ENCODE measurements at places on chromosomes 13 and 19. TPM values are rescaled to one million over a fixed set of nuclear protein-coding genes. Genes with fewer than 3 reads are reported as not detected.

Gene CABP5
- total RNA-seq = not detected

Gene ECSIT
- total RNA-seq = 32.4 TPM

- H3K4me3 ChIP-seq = no peak overlapping the region
- no peak for DNase-seq
- no peaks in the 10 kb centered on the region for H3K4me1 ChIP-seq
- no peaks in the 10 kb centered on the region for H3K27me3 ChIP-seq
- no peaks in the 10 kb centered on the region for H3K36me3 ChIP-seq
These were observed 202.4 kb downstream of the KCTD12 start for GRCh38 chr13:76683854-76684253.

DNA sequence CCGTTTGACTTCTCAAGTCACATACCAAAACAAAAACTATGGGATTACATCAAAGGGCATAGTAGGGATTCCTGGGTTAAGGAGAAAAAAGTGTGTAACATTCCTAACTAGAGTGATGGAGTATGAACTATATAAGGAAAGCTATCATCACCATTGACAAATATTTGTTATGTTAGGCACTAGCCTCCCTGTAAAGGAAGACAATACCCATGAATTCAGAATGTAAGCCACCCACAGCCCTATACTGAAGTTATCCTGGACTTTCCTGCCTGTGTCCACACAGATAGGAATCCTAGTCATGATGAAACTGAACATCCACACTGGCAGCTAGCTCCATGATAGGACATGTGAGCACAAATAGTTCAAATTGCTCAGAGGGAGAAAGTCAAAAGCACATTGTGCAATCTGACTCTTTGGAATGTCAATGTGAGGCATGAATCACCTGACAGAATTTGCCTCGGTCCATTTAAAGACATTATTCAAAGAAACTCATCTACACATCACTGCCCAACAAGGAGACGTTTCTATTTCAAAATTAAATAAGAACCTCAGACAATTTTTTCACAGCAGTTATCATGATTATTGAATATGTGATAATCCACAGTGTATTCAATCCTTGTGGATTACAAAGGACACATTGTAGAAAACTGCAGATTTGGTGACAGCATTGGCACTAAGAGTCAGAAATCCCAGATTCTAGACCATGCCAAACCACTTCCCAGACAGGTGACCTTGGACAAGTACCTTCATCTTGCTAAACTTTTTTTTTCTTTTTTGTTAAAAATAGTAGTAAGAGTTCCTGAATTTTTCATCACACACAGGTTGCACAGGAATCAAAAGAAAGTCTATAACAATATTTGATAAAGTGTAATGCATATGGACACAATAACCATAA lies 529.3 kb downstream of the IRS2 start:
- peak; percentile 42 for DNase-seq
- H3K27ac ChIP-seq = no peak overlapping the region

Gene NCAN
- not detected for total RNA-seq

Gene THSD8
- total RNA-seq = 13.2 TPM

Gene PTGER1
- 0.40 TPM for total RNA-seq

Gene GRIK5
- 2.2 TPM for total RNA-seq

DNA sequence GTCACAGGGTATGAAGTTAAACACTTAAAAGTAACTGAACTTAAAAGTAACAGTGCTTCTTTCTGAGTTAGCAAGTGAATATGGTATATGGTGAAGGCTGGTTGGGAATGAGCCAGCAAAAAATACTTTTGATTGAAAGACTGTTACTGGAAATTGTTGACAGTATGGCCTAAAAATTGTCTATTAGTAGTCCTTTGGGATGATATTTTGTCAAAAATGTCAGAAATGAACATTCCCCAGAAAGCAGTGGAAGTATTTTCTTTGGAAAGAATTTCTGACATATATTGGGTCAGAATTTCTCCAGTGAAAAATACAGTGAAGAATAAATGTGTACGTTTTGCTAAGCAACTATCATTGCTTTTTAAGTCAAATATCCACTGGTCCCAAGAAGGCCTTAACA lies 860.5 kb downstream of the PCDH9 start:
- no peak for DNase-seq
- no peaks in the 10 kb centered on the region for H3K27me3 ChIP-seq
- H3K4me3 ChIP-seq = no peak overlapping the region
- no peak overlapping the region for H3K27ac ChIP-seq

DNA sequence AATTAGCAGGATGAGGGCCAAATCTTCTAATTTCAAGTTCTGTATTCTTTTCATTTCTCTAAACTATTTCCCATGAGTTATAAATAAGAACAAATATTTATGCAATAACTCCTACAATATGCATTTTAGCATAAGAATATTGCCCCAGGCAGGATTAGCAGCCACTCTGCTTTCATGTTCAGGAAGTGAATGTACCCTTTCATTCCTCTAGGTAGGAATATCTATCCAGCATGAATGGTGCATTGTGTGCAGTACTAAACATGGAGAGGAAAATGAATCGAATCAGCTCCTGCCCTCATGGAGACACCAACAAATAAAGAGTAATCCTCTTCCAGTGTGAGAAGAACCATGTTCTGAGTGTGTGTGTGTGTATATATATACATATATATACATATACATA lies 41.0 kb downstream of the LHFPL6 start:
- no peaks in the 10 kb centered on the region for H3K36me3 ChIP-seq
- DNase-seq = no peak
- H3K27me3 ChIP-seq = no peaks in the 10 kb centered on the region
- H3K4me3 ChIP-seq = no peak overlapping the region

DNA sequence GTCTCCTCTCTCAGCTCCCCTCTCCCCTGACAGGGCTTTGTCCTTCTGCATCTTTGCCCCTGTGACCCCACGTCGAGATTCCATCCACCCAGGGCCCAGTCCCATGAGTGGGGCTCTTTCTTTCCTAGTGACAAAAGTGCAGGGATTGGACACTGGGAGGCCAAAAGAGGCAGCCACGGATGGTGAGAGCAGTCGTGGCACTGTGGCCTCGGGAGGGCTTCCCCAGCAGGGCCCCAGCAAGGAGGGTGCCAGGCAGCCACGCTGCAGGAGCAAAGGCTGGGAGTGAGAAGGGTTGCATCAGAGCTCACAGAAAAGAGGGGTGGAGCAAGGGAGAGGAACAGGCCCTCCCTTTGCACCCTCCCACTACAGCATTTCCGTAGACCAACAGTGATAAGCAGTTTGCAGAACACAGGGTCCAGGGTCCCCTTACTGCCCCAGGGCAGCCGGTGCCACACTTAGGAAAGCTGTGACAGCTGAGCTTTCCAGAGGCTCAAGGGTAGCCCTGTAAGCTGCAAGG lies 4.9 kb downstream of the ZSCAN1 start:
- no peak overlapping the region for H3K27ac ChIP-seq
- H3K4me3 ChIP-seq = no peak overlapping the region
- no peaks in the 10 kb centered on the region for H3K36me3 ChIP-seq
- no peak for DNase-seq
- H3K4me1 ChIP-seq = no peaks in the 10 kb centered on the region

Gene ZNF665
- total RNA-seq = 1.8 TPM

Gene ING1
- total RNA-seq = 10.4 TPM

DNA sequence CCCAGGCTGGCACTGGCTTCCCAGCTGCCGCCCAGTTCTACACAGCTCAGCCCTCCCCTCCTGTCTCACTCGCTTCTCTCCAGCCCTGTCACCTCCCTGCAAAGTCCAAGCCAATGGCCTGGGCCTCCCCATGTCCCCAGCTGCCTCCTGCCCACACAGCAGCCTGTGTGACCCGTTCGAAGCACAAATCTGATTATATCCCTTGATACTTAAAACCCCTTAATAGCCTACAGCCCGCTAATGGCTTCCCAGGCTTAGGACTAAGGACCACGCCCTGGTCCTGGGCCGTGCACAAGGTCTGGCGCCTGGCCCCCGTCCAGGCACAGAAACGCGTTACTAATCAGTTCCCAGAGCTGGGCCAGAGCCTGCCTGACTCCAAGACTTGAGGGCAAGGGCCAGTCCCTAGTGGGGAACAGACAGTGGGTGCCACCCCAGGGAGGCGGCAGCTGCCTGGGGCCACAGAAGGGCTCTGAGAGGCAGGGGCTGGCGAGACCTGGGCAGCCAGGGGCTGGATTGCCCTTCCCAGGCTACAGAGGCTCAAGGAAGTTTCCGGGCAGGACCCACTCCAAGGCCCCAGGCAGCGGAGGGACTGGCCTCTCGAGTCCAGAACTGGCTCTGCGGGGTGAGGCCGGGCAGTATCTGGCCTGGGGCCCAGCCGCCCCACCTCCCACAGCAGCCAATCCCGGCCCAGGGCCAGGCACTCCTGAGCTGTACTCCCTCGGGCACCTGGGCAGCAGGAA lies 10.4 kb downstream of the XAB2 start:
- no peaks in the 10 kb centered on the region for H3K36me3 ChIP-seq
- H3K27ac ChIP-seq = no peak overlapping the region
- H3K4me3 ChIP-seq = no peak overlapping the region
- DNase-seq = no peak
- no peaks in the 10 kb centered on the region for H3K27me3 ChIP-seq

- H3K4me3 ChIP-seq = no peak overlapping the region
- DNase-seq = no peak
- H3K36me3 ChIP-seq = no peaks in the 10 kb centered on the region
- no peaks in the 10 kb centered on the region for H3K4me1 ChIP-seq
These were observed 539.6 kb upstream of the SLITRK5 start for GRCh38 chr13:87131611-87132010.

DNA sequence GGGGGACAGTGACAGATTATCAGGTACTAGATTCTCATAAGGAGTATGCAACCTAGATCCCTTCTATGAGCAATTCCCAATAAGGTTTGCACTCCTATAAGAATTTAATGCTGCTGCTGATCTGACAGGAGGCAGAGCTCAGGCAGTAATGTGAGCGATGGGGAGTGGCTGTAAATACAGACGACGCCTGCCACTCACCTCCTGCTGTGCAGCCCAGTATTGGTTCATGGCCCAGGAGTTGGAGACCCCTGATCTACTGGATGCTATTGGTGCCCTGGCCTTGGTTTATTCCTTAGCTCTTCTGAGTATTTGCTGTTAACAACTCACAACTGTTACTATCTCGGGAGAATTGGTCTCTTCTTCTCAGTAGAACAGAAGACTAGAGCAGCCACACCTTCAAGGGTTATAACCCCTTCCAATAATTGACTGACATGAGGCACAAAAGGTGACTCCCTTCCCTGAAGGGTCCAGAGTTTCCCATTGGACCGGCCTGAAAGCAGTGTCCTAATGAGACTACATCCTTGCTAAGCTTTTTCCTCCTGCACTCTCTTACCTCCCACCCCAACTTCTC lies 35.0 kb upstream of the RBM26 start:
- H3K4me3 ChIP-seq = no peak overlapping the region
- H3K27me3 ChIP-seq = no peaks in the 10 kb centered on the region
- H3K4me1 ChIP-seq = no peaks in the 10 kb centered on the region
- H3K36me3 ChIP-seq = no peaks in the 10 kb centered on the region
- no peak for DNase-seq
- H3K27ac ChIP-seq = no peak overlapping the region

Gene IFI30
- total RNA-seq = 0.74 TPM

Gene ZGLP1
- total RNA-seq = 5.3 TPM

GRCh38 chr13:111533900-111534683 lies 213.7 kb downstream of the TEX29 start:
- no peaks in the 10 kb centered on the region for H3K36me3 ChIP-seq
- DNase-seq = no peak
- no peak overlapping the region for H3K4me3 ChIP-seq
- H3K4me1 ChIP-seq = no peaks in the 10 kb centered on the region

Gene SHISA7
- not detected for total RNA-seq

Gene APLP1
- total RNA-seq = 9.0 TPM

- H3K36me3 ChIP-seq = no peaks in the 10 kb centered on the region
- no peak overlapping the region for H3K4me3 ChIP-seq
- H3K4me1 ChIP-seq = no peaks in the 10 kb centered on the region
- no peak for DNase-seq
These were observed 1465.5 kb downstream of the SLITRK5 start for GRCh38 chr13:89136678-89137077.

Measured in endothelial cell of umbilical vein (primary cell).